ENCODE measurements at places on chromosomes 7 and 10.

- DNase-seq = no peak
These were observed 24.4 kb downstream of the SLC26A4 start for GRCh38 chr7:107684947-107685463.

DNA sequence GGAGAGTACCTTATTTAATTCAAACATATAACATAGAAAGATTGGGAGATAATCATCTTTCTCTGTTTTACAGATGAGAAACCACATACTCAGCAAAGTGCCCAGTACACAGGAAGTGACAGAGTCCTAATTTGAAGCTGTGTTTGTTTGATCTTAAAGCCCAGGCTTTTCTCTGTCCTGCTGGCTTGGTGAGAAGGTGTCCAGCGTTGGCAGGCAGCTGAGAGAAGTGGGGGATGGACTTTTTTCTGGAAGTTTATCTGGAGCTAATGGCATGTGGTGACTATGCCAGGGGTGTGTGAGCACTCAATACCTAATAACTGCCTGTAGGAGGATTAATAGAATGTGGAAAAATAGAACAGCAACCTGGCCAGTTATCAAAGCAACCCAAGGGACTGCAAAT is 60.8 kb downstream of the NPSR1 start:
- no peak for DNase-seq

GRCh38 chr10:79111846-79112614 is 43.3 kb downstream of the ZMIZ1 start:
- DNase-seq = no peak

DNA sequence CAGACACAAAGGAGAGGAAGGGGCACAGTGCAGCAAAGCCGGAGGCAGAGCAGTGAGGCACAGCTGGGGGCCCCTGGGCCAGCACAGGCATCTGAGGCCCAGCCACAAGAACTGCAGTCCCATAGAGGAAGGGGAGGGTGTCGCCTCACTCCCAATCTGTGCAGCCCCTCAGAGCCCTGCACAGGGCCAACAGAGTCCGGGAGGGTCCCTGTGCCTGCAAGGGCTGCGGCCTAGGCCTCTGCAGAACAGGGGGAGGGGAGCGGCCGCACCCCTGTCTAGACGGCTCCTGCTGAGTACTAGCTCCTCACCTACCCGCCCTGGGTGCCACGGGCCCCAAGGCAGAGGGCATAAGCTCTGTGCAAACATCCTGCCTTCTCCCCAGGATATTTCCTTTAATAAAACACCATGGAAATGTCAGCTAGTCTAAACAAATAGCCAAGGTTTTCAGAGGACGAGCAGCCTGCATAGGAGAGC is 32.4 kb upstream of the RET start:
- no peak for DNase-seq

DNA sequence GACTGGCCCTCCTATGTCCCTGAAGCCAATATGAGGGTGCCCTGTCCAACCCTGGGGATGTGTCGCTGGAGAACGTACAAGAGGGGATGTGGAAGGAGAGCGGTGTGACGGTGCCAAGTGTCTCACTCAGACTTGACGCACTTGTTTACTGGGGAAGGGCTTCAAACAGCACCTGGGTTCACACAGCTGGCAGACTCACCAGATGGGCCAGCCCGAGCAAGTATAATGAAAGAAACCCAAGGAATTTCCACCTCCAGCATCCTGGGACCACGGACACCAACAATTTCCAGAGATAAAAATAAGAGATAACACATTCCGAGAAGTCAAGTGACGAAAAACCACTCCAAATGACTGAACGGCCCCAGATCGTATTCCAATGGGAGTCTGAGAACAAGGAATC is 5.3 kb downstream of the ATP5MF start:
- no peak for DNase-seq

GRCh38 chr7:105399043-105399725 is 10.5 kb upstream of the SRPK2 start:
- no peak for DNase-seq
